ENCODE measurements at places on chromosomes 5 and 9. TPM values are rescaled to one million over a fixed set of nuclear protein-coding genes. Genes with fewer than 3 reads are reported as not detected.

DNA sequence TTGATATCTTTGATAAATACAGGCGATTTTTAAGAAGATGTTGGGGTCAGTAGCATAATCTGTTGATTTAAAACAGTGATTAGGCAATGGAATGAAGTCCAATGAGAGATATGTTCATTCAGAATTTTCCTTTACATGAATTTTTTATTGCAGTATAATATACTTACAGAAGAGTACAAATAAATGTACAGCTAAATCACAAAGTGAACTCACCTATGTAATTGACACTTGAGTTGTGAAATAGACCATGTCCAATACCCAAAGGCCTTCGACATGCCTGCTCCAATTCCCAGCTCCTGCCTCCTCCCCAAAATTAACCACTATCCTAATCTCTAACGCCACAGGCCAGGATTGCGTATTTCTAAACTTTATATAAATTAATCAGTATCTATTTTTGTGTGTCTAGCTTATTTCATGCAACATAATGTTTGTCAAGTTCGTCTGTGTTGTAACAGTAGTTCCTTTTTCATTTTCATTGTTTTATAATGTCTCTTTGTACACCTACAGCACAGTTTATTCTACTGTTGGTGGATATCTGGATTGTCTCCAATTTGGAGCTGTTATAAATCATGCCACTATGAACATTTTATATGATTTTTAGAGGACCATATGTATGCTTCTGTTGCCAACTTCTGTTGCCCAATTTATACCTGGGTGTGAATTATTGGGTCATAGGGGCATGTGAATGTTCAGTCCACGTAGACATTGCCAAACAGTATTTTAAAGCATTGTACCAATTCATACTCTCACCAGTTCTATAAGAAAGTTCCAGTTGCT is 208.3 kb downstream of the TLE1 start:
- DNase-seq: no peak
- H3K36me3 ChIP-seq: no peaks in the 10 kb centered on the region
- no peak overlapping the region for H3K4me3 ChIP-seq
- no peaks in the 10 kb centered on the region for H3K4me1 ChIP-seq
- H3K27ac ChIP-seq: no peak overlapping the region
- no peaks in the 10 kb centered on the region for H3K27me3 ChIP-seq

DNA sequence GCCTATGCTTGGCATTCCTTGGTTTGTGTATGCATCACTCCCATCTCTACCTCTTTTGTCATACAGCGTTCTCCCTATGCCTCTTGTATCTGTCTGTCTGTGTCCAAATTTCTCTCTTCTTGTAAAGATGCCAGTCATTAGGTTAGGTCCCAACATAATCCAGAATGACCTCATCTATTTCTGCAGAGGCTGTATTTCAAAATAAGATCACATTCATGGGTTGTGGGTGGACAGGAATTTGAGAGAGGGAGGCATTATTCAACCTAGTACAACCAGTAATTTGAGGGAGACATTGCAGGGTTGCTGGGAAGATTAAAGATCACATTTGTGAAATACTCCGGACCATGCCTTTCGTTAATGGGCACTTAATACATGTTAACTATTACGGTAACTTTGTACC is 155.0 kb downstream of the MAN2A1 start:
- no peak overlapping the region for H3K27ac ChIP-seq
- DNase-seq: no peak
- H3K27me3 ChIP-seq: no peaks in the 10 kb centered on the region
- H3K4me1 ChIP-seq: no peaks in the 10 kb centered on the region
- H3K36me3 ChIP-seq: no peaks in the 10 kb centered on the region

GRCh38 chr5:37251665-37252064 is 2.5 kb upstream of the CPLANE1 start:
- DNase-seq: no peak
- no peaks in the 10 kb centered on the region for H3K27me3 ChIP-seq
- H3K4me1 ChIP-seq: no peaks in the 10 kb centered on the region
- no peak overlapping the region for H3K27ac ChIP-seq

DNA sequence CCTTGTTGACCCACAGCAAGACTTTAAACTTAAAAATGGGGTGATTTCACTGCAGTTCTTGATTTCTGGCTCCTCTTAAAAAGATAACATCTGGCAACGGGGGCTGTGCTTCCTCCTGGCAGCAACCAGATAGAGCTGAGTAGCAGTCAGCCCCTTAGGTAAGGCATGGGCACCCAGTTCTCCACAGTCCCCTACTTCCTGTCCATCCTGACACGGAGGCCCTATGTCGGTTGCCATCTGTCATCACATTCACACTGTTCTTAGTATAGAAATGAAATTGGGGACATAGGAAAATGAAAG is 11.7 kb downstream of the CD74 start:
- H3K4me1 ChIP-seq: no peaks in the 10 kb centered on the region
- no peak for DNase-seq
- no peaks in the 10 kb centered on the region for H3K36me3 ChIP-seq
- H3K27ac ChIP-seq: no peak overlapping the region

- no peak overlapping the region for H3K4me3 ChIP-seq
- H3K27ac ChIP-seq: no peak overlapping the region
- DNase-seq: no peak
These were observed 1206.0 kb upstream of the C9orf72 start for GRCh38 chr9:28779243-28779642.

- H3K27me3 ChIP-seq: no peaks in the 10 kb centered on the region
- H3K27ac ChIP-seq: no peak overlapping the region
- H3K4me3 ChIP-seq: no peak overlapping the region
- no peaks in the 10 kb centered on the region for H3K4me1 ChIP-seq
- DNase-seq: no peak
- no peaks in the 10 kb centered on the region for H3K36me3 ChIP-seq
These were observed 49.0 kb upstream of the CTXN3 start for GRCh38 chr5:127599847-127600246.

GRCh38 chr9:119801311-119801710 is 432.1 kb upstream of the BRINP1 start:
- H3K27ac ChIP-seq: no peak overlapping the region
- no peaks in the 10 kb centered on the region for H3K27me3 ChIP-seq
- no peak for DNase-seq

DNA sequence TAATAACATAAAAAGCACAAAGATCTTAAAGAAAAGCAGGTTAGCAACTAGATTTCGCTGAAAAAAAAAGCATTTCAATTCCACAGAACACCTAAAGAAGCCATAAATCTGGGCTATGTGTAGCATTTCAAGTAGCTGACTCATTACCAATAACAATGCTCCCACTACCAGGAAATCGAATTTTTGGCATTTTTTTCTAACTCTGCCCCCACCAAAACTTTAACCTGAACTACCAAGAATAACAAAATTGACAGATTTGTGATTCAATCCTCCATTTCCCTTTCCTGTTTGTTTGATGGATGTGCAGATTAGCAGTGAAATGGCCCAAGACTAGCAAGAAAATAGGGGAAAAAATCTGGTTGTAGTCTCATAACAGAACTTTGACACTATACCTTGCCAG is 180.2 kb downstream of the RASEF start:
- DNase-seq: no peak
- no peaks in the 10 kb centered on the region for H3K27me3 ChIP-seq

GRCh38 chr5:16679863-16680262 is 63.1 kb upstream of the RETREG1 start:
- H3K27ac ChIP-seq: no peak overlapping the region
- H3K4me1 ChIP-seq: no peaks in the 10 kb centered on the region
- no peaks in the 10 kb centered on the region for H3K27me3 ChIP-seq
- no peaks in the 10 kb centered on the region for H3K36me3 ChIP-seq
- no peak for DNase-seq
- no peak overlapping the region for H3K4me3 ChIP-seq

DNA sequence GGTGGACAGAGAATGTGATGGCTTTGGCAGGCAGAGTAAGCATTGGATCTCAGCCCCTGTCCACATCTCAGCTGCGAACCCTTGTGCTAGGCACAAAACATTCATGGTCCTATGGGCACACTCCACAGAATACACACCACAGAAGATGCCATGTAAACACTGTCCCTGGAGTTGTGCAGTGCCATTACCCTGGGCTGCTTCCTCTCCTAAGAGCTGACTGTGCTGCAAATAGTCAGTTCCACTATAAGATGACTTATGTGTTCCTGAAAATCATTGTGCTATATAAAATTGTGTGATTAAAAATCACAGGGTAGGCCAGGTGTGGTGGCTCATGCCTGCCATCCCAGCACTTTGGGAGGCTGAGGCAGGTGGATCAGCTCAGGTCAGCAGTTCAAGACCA is 31.9 kb upstream of the ATP6V1G1 start:
- H3K27me3 ChIP-seq: no peaks in the 10 kb centered on the region
- H3K4me3 ChIP-seq: no peak overlapping the region
- H3K36me3 ChIP-seq: no peaks in the 10 kb centered on the region
- DNase-seq: no peak
- H3K4me1 ChIP-seq: no peaks in the 10 kb centered on the region
- H3K27ac ChIP-seq: no peak overlapping the region

DNA sequence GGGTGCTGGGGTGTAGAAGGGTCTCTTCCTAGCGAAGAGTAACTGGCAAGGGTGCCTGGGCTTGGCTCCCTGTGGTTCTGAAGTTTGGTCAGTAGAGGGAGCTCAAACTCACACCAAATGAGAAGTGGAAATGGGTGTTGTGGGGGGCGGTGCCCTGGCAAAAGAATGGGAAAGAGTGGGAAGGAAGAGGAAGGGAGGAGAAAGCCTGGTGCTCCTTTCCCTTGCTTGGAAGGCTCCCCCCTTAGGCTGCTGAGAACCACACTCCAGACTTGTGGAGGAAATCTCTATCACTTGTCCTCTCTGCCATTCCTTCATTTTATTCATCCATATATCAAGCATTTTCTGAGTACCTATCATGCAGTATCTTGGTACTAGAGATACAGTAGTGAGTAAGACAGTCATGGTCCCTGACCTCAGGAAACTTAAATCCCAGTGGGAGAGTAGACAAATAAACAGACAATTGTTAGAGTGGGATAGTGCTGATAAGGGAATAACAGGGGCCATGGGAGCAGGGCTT is 13.0 kb downstream of the SLC4A9 start:
- no peak overlapping the region for H3K27ac ChIP-seq
- H3K36me3 ChIP-seq: no peaks in the 10 kb centered on the region
- no peaks in the 10 kb centered on the region for H3K27me3 ChIP-seq

- no peaks in the 10 kb centered on the region for H3K4me1 ChIP-seq
- H3K27me3 ChIP-seq: no peaks in the 10 kb centered on the region
- no peaks in the 10 kb centered on the region for H3K36me3 ChIP-seq
- H3K4me3 ChIP-seq: no peak overlapping the region
- no peak for DNase-seq
These were observed 38.9 kb upstream of the STX17 start for GRCh38 chr9:99867536-99867935.

GRCh38 chr5:141941307-141941706 is 16.7 kb downstream of the PCDH12 start:
- no peaks in the 10 kb centered on the region for H3K27me3 ChIP-seq
- H3K27ac ChIP-seq: no peak overlapping the region
- no peak overlapping the region for H3K4me3 ChIP-seq

GRCh38 chr5:135269931-135270421 is 129.1 kb downstream of the MACROH2A1 start:
- H3K27ac ChIP-seq: no peak overlapping the region
- DNase-seq: no peak

DNA sequence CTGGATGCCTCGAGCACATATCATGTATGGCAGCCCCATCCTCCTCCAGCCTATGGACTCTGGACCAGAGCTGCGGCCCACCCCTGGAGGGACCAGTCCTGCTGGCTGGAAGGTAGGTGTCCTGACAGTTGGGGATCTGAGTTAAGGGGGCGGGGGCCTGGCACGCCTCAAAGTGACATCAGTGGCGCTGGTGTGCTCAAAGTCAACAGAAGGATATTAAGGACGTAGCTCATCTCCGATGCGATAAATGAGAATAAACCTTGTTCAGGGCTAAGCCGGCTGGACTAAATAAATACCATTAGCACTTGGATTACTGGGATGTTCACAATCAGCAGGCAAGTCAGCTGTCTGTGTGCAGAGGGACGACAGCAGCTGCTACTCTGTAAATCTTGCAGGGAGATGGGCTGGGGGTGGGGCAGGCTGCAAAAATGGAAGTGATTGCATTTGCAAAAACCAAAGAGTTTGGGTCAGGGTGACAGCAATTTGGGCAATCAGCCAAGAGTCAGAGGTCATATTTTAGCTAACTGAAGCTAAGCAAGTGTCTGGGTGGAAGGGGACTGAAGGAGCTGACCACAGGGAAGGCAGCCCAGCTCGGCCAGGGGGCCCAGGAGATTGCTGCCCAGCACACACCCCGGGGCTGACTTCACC is 80.0 kb upstream of the LRRTM2 start:
- no peak overlapping the region for H3K4me3 ChIP-seq
- H3K36me3 ChIP-seq: no peaks in the 10 kb centered on the region
- H3K27me3 ChIP-seq: no peaks in the 10 kb centered on the region
- H3K27ac ChIP-seq: peak overlapping the region; percentile 89
- H3K4me1 ChIP-seq: peaks cover 51% of the 10 kb centered on the region

DNA sequence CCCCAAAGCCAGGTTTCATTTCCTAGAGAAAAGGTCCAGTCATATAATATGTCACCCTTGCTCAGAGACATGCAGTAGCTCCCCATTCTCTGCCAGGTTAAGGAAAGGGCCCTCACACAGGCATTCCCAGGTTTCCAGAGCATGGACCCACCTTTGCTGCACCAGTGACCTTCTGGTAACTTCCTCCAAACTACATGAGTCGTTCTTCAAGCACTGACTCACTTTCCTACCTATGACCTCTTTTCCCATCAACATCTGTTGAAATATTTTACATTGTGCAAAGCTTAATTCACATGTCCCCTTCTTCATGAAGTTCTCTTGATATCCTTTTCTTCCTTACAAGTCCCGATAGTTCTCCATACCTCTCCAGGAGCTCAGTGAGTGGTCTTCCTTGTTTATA is 25.9 kb downstream of the SH3TC2 start:
- H3K4me3 ChIP-seq: no peak overlapping the region
- DNase-seq: no peak
- peaks cover 26% of the 10 kb centered on the region for H3K36me3 ChIP-seq
- no peaks in the 10 kb centered on the region for H3K4me1 ChIP-seq

- H3K4me3 ChIP-seq: peak within 1 kb of the TSS; percentile 53
- no peaks in the 10 kb centered on the region for H3K27me3 ChIP-seq
- DNase-seq: no peak
These were observed at the start of gene FGD3 for GRCh38 chr9:92947268-92948037. TSS of gene FGD3 (plus strand) at chr9:92947523. CDS start at chr9:92976257, 28,734 bp downstream.

GRCh38 chr5:157050050-157050449 is 8.9 kb downstream of the HAVCR1 start:
- no peaks in the 10 kb centered on the region for H3K27me3 ChIP-seq
- H3K4me3 ChIP-seq: no peak overlapping the region
- DNase-seq: no peak
- H3K36me3 ChIP-seq: no peaks in the 10 kb centered on the region
- no peaks in the 10 kb centered on the region for H3K4me1 ChIP-seq

The PCDHA1 gene
- not detected for total RNA-seq

The COL23A1 gene
- total RNA-seq: 11.7 TPM

The PTPN3 gene
- 1.3 TPM for total RNA-seq

The SLC30A5 gene
- total RNA-seq: 58.4 TPM

The EDIL3 gene
- total RNA-seq: 22.4 TPM

The ANAPC2 gene
- total RNA-seq: 45.2 TPM

The SLC6A3 gene
- total RNA-seq: 0.20 TPM

The ALDH1A1 gene
- total RNA-seq: 247 TPM

The PDE6A gene
- total RNA-seq: 0.22 TPM

The ATP6V1G1 gene
- 156 TPM for total RNA-seq

The TAS2R1 gene
- total RNA-seq: not detected

The OBP2B gene
- total RNA-seq: not detected

The IL13 gene
- not detected for total RNA-seq

The RFX3 gene
- total RNA-seq: 20.8 TPM

The LCN1 gene
- not detected for total RNA-seq

The TESK1 gene
- total RNA-seq: 40.0 TPM

The STX17 gene
- 36.2 TPM for total RNA-seq

Data from tibial nerve (tissue), 4 donors.